A549 treated with AZD2906 at 1 μM for 4 hours (cell line): ENCODE measurements at places on chromosomes 7 and 10. TPM values are rescaled to one million over a fixed set of nuclear protein-coding genes. Genes with fewer than 3 reads are reported as not detected.

The CYP2C8 gene
- not detected in 5 replicates for total RNA-seq

The GIMAP5 gene
- 0.05 to 0.11 TPM (median 0.08 TPM) in 3 of 5 replicates, not detected in the others for total RNA-seq

The HOXA11 gene
- total RNA-seq, result 0.45 to 0.69 TPM (median 0.55 TPM) in 5 replicates

The GIMAP1 gene
- total RNA-seq, result not detected in 5 replicates

The WEE2 gene
- not detected in 5 replicates for total RNA-seq
